ENCODE measurements at places on chromosomes 4 and X.

GRCh38 chrX:17595456-17596035 lies 141.7 kb upstream of the SCML1 start:
- DNase-seq, result no peak

DNA sequence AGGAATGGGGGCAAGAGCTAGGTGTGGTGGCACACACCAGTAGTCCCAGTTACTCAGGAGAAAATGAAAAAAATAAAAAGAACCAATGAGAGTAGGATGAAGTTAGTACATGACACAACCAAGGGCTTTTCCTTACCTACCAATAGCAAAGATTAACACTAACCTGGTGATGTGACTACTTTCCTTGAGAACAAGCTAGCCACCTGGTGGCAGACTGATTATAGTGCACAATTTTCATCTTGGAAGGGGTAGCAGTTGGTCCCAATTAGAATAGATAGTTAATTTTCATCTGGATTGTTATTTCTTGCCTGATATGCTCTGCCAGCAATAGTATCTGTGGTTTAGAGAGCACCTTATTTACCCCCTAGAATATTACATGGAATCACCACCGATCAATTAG lies 1216.8 kb upstream of the PABPC4L start:
- no peak for DNase-seq

DNA sequence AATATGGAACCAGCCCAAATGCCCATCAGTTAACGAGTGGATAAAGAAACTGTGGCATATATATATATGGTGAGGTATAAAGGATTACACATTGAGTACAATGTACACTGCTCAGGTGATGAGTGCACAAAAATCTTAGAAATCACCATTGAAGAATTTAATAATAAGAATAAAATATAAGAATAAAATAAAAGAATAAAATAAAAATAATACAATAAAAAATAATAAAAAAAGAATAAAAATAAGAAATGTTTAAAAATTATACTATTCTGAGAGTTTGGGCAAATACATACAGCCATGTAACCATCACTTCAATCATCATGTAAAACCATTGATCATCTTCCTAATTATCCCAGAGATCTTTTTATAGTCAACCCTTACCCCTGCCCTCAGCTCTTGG lies 173.5 kb downstream of the AWAT2 start:
- no peak for DNase-seq

DNA sequence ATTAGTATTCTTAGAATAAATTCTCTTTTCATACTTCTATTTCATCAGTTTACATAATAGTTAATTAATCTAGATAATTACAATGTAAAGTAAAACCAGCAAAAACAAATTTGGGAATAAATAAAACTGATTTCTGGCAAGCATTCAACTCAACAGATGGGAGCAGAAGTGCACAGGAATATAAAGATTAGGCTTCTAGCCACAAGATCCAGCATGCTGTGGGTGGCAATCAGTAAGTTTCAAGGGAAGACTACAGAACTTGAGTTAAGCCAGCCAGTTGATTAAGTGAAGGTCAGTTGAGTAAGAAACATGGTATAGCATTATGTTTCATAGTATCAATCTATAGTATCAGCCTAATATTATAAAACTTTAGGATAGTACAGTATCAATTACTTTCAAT lies 324.2 kb upstream of the AADAT start:
- no peak for DNase-seq

DNA sequence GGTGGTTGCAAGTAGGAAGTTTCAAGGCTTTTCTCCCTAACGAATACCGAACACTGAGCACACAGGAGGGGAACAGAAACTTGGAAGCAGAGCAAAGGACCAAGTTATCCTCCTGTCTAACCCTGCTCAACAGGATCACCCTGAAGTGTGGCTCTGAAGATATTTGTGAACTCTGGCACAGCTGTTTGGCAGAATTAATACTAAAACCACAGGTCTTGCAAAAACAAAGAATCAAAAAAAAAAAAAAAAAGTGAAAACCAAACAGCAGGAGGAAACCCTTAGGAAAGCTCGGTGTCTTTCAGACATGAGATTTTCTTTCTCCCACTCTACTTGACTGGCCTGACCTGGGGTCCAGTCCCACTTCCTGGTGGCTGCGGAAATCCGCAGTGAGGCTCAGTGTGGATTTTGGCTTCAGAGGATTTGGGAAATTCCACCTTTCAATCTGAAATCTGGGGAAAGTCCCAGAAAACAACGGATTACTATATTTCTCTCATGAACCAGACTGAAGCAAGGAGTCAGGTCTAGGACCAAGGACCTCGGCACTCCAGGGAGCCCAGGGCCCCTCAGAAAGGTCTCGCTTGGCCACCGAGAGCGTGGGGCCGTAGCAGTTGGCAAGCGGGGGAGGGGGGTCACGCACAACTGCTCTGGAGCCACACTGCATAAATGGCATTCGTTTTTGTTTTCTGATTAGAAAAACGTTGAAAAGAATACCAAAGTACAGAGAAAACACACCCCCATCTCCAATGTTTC lies 867 bp downstream of the TIFA start:
- DNase-seq, result no peak

DNA sequence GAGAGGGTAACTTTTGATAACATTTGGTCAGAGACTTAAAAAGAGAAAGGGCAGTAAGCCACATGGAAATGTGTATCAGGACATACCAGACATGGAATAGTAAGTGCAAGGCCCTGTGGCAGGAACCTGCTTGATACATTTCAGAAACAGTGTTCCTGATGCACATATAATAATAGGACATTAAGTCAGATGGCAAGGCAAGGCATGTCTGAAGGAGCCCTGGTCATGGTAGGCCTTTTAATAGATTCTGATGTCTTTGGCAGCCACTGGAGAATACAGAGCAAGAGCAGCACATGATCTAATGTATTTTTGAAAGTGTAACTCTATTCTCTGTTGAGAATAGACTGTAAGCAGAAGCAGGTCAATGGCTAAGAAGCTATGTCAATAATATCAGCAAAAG lies 279.7 kb downstream of the CAMK2D start:
- no peak for DNase-seq

- DNase-seq, result no peak
Measured at GRCh38 chr4:61336916-61337315, 136.8 kb downstream of the ADGRL3 start.

All from T-helper 9 cell (primary cell).